Omental fat pad (tissue), 4 donors: ENCODE measurements at places on chromosomes 6 and 20.

DNA sequence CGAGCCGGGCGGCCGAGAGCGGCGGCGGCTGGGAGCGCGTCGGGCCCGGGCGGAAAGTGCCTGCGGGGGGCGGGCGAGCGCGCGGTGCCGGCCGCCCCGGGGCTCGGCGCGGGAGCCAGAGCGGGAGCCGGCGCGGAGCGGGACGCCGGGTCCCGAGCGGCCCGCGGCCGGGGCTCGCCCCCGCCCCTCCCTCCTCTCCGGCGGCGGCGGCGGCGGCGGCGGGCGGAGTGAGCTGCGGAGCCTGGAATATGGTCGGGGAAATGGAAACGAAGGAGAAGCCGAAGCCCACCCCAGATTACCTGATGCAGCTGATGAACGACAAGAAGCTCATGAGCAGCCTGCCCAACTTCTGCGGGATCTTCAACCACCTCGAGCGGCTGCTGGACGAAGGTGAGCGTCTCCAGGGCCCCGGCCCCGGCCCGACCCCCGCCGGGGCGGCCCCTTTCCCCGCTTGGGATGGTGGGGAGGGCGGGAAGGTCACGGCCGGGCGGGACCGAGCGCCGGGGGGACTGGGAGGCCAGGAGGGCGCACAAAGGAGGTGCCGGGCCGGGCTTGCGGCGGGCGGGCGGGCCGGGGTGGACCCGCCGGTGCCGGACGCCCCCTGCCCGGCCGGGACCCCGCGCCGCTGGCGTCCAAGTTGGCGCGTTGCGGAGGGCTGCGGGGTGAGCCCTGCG lies 565 bp downstream of the QKI start:
- DNase-seq: no peak

DNA sequence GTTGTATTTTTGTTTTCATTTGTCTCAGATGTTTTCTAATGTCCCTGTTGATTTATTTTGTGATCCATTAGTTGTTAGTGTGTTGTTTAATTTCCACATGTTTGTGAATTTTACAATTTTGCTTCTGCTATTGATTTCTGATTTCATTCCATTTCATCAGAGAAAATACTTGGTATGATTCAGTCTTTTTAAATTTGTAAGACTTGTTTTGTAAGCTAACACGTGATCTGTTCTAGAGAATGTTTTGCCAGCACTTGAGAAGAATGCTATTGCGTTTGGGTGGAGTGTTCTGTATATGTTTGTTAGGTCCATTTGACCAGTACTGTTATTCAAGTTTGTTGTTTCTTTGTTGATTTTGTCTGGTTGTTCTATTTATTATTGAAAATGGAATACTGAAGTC lies 53.9 kb downstream of the KIZ start:
- DNase-seq: no peak

- no peak for DNase-seq
Observed at GRCh38 chr6:116158641-116159040, 32.7 kb upstream of the COL10A1 start.

DNA sequence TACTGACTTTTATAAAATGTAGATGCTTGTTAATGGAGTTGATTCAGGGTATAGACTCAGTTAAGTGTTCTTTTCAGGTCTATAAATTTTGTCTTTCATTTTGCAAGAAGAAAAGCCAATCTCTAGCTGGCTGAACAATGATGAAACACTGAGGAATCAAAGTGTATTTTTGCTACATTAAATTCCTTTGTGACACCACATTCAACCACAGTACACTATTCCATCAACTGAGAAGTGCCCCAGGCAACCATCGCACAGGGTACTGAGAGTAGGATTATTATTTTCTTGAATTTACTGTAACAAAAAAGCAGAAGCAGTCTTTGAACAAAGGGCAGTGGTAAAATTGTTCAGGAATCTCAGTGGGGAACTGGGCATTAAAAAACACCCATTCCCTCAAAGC lies 83.6 kb downstream of the PREP start:
- DNase-seq: no peak

DNA sequence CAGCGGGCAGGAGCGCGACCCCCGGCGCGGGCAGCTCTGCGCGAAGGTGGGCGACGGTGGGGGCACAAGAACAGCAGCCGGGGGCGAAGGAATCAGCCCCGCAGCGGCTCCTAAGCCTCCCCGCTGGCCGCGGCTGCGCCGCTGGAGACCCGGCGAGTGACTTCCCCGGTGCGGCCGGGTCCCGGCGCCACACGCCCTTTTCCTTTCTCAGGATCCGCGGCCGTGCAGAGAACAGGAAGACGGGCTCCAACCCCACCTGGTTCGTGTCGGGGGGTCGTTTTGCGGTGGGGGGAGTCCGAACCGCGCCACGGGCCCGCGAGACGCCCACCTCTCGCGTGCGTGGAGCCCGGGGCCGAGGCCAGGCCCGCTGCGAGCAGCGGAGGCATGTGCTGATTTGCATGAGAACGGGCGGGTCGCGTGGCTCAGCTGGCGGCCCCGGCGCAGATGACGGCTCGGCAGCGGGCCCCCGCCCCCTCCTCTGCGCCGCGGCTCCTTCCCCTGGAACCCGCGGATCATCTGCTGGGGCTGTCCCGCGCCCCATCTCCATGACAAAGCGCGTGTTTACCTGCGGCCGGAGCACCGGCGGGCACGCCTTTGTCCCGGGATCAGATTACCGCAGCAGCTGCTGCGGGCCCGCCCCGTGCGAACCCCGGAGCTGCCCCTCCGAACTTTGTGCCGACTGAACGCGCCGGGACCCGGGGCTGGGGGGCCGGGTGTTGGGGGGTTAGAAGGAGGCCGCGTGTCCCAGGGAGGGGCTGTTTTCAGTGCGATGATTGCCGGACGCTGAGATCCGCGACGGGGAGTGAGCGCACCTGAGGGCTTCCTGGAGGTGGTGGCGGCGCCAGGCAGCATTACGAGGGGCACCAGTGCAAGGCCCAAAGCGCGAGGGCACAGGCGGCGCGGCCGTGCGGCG lies 4.9 kb upstream of the DLL1 start:
- DNase-seq: no peak
